ENCODE measurements at places on chromosomes 12 and 14.

GRCh38 chr12:75960954-75961661 is 70.5 kb downstream of the PHLDA1 start:
- no peak for DNase-seq

DNA sequence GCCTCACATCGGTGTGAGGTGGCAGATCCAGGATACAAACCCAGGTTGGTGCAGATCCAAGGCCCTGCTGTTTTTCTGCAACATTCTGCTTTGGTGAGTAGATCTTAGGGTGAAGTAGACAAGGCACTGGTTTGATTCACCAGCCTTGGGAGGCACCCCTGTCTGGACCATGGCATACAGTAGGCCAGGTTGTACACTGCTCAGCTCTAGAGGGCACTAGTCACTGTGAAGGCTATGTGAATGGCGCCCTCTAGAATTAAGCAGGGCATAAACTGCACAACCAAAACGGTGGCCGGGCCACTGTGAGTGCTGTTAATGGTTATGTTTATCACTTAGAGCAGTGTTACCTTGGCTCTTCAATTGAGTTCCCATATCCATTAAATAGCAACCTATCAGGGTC is 280.6 kb upstream of the PWP1 start:
- no peak for DNase-seq

DNA sequence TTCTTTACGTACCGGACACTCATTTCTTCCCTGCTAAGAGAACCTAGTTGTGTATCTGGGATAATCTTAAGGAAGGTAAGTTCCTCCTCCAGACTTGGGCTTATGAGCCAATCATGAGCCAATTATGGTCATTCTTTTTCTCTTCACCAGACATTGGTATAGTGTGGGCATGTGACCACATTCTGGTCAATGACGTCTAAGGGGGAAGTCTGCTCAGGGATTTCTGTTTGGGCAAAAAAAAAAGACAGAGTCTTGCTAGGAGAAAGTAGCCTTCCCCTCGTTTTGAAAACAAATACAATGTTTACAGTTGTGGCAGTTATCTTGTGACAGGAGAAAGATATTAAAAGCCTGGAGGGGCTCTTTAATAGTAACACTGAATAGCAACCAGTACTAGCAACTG is 20.1 kb upstream of the PLXNC1 start:
- no peak for DNase-seq

GRCh38 chr12:132926415-132926833 is 29.7 kb downstream of the ZNF605 start:
- DNase-seq = no peak

Data from GM06990 (cell line).